ENCODE measurements at places on chromosomes 2 and 18. TPM values are rescaled to one million over a fixed set of nuclear protein-coding genes. Genes with fewer than 3 reads are reported as not detected.

The FAM124B gene
- not detected for total RNA-seq

The CCDC141 gene
- total RNA-seq, result not detected

The IL37 gene
- not detected for total RNA-seq

The STK39 gene
- total RNA-seq, result 15.4 TPM

The APOB gene
- under 0.01 TPM for total RNA-seq

The RAD51AP2 gene
- 0.13 TPM for total RNA-seq

The PCARE gene
- total RNA-seq, result not detected

The STPG4 gene
- total RNA-seq, result under 0.01 TPM

The NIFK gene
- 65.0 TPM for total RNA-seq

The CRYGD gene
- total RNA-seq, result not detected

The IHH gene
- not detected for total RNA-seq

The INO80B gene
- 26.6 TPM for total RNA-seq

The MSTN gene
- not detected for total RNA-seq
